AML-193 (cell line): ENCODE measurements at places on chromosomes 7 and 10.

GRCh38 chr7:127895814-127896280 lies 135.4 kb downstream of the LRRC4 start:
- DNase-seq = no peak

DNA sequence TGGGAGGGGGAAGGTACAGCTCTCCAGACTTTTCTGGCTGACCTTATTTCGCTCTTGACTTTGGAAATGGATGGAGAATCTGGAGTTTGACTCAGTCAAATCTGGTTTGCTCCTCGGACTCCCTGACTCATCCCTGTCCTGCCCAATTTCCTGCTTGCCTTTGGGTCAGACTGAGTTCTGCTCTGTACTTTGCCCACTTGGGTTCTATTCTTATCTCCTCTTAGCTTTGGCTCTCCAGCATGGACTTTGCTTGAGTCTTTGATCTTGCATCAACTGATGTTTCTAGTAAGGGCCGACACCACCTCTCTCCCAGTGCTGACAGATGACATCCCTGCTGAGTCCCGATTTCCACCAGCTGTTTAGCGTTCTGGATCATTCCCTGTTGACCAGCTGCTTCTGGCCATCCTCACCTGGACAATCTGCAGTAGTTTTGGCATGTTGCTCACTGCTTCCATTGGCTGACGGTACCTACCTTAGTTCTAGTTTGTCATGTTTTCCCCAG lies 335.3 kb downstream of the SUGCT start:
- DNase-seq = no peak

- peak; percentile 95 for DNase-seq
Observed at GRCh38 chr7:152459724-152460251, 24.0 kb upstream of the KMT2C start.

GRCh38 chr10:69360485-69361302 lies 56.0 kb downstream of the TACR2 start:
- no peak for DNase-seq

GRCh38 chr10:98790817-98791216 lies 344.1 kb upstream of the HPS1 start:
- peak; percentile 15 for DNase-seq
